ENCODE measurements at places on chromosomes 11 and 22. TPM values are rescaled to one million over a fixed set of nuclear protein-coding genes. Genes with fewer than 3 reads are reported as not detected.

DNA sequence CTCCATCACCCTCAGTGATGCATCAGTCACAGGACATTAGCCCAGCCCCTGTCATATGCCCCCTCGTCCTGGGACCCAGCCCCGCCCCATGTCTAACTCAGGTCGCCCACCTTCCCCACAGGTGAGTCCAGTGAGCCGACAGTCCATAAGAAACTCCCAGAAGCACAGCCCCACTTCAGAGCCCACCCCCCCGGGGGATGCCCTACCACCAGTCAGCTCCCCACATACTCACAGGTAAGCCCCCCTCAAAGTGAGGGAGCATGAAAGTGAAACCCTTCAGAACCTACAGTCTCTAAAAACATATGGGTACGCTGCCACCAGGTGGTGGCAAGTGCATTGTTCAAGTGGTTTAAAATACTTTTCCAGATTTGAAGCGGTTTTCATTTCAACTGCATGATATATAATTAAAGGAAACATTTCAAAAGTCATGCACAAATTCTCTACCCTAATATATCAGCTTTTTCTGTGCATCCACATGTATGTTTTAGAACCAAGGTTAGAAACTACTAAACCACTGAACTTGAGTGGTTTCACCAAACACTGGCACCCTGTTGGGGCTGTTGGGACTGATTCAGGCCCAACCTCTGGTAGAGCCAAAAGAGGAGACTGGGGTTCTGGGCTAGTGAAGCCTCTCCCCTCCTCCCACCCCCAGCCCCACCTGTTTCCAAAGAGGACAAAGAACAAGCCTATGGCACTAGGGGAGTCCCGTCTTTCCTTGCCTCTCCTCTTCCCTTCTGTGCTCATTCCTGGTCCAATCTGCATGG lies 17.3 kb downstream of the EPS8L2 start:
- H3K4me3 ChIP-seq, result no peak overlapping the region
- H3K4me1 ChIP-seq, result peaks cover 4% of the 10 kb centered on the region
- H3K27me3 ChIP-seq, result peaks cover 9% of the 10 kb centered on the region
- peak; percentile 68 for DNase-seq
- H3K27ac ChIP-seq, result no peak overlapping the region
- no peaks in the 10 kb centered on the region for H3K36me3 ChIP-seq

DNA sequence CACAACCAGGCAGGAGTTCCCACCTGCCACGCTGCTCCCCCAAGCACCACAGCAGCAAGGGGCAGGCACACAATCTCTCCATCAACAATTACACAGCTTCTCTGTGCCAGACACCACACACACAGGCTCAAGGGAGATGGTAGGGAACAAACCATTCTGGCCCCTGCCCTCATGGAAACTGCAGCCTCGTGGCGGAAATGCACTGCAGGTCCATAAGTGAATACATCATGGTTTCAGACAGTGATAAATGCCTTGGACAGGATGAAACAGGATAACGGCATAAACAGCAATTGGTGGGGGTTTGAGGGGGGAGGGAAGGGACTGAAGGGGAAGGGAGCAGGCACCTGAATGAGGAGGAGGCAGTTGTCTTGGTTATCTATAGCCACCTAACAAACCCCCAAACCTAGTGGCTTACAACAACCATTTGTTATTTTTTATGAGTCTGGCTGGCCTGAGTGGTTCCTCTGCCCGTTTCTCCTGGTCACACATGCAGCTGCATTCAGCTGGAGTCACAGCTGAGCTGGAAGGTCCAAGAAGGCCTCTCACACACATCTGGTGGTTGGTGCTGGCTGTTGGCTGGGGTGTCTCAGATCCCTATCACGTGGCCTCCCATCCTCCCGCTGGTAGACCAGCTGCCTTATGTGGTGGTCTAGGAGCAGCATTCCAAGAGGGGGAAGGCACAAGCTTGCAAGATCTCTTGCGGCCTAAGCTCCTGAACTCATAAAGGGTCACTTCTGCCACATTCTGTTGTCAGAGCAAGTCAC lies 15.0 kb upstream of the YWHAH start:
- peak; percentile 51 for DNase-seq
- no peak overlapping the region for H3K27ac ChIP-seq
- peaks cover 22% of the 10 kb centered on the region for H3K27me3 ChIP-seq
- no peaks in the 10 kb centered on the region for H3K4me1 ChIP-seq

Gene C11orf16
- not detected for total RNA-seq

DNA sequence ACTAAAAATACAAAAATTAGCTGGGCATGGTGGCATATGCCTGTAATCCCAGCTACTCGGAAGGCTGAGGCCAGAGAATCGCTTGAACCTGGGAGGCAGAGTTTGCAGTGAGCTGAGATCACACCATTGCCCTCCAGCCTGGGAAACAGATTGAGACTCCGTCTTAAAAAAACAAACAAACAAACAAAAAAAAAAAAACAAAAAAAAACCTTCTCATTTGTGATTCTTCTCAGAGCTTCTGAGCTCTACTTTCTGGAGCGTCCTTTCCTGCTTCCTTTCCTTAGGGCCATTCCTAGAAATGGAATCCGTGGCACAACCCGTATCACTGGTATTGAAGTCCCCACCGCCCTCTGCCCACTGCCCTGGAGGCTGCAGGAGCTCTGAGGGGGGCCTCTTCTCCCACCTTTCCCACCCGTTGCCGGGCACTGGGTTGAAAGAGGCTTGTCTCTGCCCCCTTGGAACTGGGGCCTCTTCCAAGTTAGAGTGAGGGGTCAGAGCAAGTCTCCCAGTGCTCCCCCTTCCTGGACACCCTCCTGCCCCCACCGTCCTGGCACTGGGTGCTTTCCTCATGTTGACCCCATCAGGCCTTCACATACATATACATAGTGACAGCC lies 2.0 kb upstream of the SHISA8 start:
- no peak overlapping the region for H3K4me3 ChIP-seq
- no peaks in the 10 kb centered on the region for H3K4me1 ChIP-seq
- H3K27me3 ChIP-seq, result peaks cover 57% of the 10 kb centered on the region
- no peaks in the 10 kb centered on the region for H3K36me3 ChIP-seq

DNA sequence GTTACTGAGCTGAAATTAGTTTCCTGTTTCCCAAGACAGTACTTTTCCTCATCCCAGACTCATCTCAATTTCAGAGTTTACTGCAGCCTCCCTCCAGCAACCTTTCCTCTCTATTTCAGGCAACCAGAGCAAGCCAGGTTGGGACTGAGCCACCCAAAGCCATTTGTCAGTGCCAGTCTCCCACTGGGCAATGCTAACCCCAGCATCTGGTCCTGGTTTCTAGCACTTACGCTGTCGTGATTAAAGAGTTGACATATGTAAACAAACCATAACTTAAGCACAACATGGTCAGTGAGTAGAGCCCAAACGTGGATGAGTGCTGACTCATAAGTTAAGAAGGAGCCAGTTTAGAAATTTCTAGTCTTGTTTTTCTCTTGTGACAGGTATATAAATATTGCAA lies 119.6 kb upstream of the BLID start:
- DNase-seq, result peak; percentile 96
- no peak overlapping the region for H3K4me3 ChIP-seq
- H3K27me3 ChIP-seq, result no peaks in the 10 kb centered on the region
- H3K4me1 ChIP-seq, result peaks cover 9% of the 10 kb centered on the region
- H3K27ac ChIP-seq, result peak overlapping the region; percentile 88

GRCh38 chr11:17415523-17416104 lies 27.2 kb upstream of the KCNJ11 start:
- no peaks in the 10 kb centered on the region for H3K4me1 ChIP-seq
- no peak overlapping the region for H3K27ac ChIP-seq
- no peak overlapping the region for H3K4me3 ChIP-seq

- no peaks in the 10 kb centered on the region for H3K36me3 ChIP-seq
- H3K27ac ChIP-seq, result no peak overlapping the region
- H3K4me1 ChIP-seq, result no peaks in the 10 kb centered on the region
These were observed 798.1 kb upstream of the LRRC4C start for GRCh38 chr11:42257534-42257933.

DNA sequence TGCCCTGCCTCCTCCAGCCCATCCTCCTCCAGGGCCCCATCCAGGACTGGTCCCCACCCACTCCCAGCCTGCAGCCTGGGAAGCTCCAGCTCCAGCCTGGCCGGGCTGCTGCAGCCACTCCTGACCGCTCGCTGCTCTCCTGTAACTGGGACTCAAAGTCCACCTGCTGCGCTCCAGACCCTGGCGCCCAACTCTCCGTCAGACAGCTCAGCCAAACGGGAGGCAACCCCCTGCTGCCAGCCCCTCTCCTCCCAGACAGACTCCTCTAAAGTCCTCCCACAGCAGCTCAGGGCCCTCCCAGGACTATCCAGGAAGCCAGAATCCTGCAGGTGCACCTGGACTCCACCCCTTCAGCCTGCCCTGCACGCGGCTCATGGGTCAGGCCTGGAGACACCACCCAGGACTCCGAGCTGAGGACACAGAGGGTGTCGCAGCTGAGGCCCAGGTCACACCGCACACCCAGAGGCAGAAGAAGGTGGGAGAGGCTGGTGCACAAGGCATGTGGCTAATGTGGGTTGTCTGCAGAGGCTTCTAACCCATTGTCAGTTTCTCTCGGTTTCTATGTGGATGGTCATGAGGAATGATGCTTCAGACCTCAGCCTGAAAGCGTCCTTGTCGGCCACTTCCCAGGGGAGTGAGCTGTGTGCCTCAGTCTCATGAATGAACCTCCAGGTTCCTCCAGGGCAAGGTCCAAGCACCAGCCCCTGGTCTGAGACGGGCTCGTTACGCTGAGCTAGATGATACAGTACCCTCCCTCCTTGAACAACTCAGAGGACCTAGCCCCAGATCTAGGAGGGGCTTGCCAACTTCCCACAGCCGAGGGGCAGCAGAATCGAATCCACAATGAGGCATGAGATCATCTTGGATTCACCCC lies 1514.8 kb downstream of the TBC1D22A start:
- no peaks in the 10 kb centered on the region for H3K27me3 ChIP-seq
- no peaks in the 10 kb centered on the region for H3K36me3 ChIP-seq
- no peak for DNase-seq
- no peaks in the 10 kb centered on the region for H3K4me1 ChIP-seq
- no peak overlapping the region for H3K4me3 ChIP-seq

DNA sequence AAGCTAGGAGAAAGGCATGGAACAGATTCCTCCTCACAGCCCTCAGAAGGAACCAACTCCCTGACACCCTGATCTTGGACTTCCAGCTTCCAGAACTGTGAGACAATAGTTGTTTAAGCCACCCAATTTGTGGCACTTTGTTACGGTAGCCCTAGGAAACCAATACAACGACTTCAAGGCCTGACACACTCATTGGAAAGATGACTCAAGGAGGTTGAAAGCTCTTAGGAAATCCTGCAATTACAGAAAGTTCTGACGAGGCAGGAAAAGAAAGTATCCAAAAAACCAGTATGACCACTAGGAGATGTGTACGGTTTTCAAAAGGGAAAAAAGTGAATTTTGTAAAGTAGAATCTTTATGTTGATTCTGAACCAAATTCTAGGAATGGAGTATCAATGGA lies 161.4 kb downstream of the SWAP70 start:
- no peak overlapping the region for H3K4me3 ChIP-seq
- H3K27me3 ChIP-seq, result no peaks in the 10 kb centered on the region
- H3K4me1 ChIP-seq, result peaks cover 12% of the 10 kb centered on the region
- H3K27ac ChIP-seq, result no peak overlapping the region

Gene KCNJ4
- not detected for total RNA-seq

- peak overlapping the region; percentile 71 for H3K27ac ChIP-seq
- H3K4me3 ChIP-seq, result no peak overlapping the region
- peaks cover 12% of the 10 kb centered on the region for H3K4me1 ChIP-seq
- H3K36me3 ChIP-seq, result peaks cover 2% of the 10 kb centered on the region
- no peaks in the 10 kb centered on the region for H3K27me3 ChIP-seq
These were observed 388.4 kb downstream of the SOX6 start for GRCh38 chr11:15967966-15968365.

DNA sequence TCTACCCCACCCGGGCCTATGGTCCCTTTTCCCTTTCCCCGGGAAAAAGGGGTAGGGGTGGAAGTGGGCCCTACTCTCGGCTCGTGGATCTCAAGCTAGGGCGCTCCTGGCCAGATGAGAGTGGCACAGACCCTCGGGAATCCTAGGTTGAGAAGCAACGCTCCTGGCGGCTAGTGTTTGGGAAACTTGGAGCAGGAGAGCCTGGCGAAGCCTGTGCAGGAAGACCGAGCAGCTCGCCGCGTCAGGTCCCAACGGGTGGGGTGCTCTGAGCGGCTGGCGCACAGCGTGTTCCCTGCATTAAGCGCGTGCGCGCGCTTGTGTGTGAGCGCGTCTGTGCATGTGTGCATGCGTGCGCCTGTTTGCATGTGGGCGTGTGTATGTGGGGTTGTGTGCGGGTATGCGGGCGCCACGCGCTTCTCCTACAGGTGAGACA lies 7.1 kb upstream of the FLI1 start:
- H3K4me3 ChIP-seq, result peak overlapping the region; percentile 1
- DNase-seq, result peak; percentile 50
- peaks cover 2% of the 10 kb centered on the region for H3K4me1 ChIP-seq
- H3K27ac ChIP-seq, result no peak overlapping the region
- peaks cover 94% of the 10 kb centered on the region for H3K27me3 ChIP-seq
- H3K36me3 ChIP-seq, result no peaks in the 10 kb centered on the region

- H3K4me1 ChIP-seq, result no peaks in the 10 kb centered on the region
- peaks cover 44% of the 10 kb centered on the region for H3K27me3 ChIP-seq
- DNase-seq, result no peak
- H3K27ac ChIP-seq, result no peak overlapping the region
- no peak overlapping the region for H3K4me3 ChIP-seq
These were observed 75.7 kb upstream of the E2F8 start for GRCh38 chr11:19316434-19316833.

Gene IL18BP
- total RNA-seq, result 0.83 TPM

Gene UBASH3B
- 48.0 TPM for total RNA-seq

DNA sequence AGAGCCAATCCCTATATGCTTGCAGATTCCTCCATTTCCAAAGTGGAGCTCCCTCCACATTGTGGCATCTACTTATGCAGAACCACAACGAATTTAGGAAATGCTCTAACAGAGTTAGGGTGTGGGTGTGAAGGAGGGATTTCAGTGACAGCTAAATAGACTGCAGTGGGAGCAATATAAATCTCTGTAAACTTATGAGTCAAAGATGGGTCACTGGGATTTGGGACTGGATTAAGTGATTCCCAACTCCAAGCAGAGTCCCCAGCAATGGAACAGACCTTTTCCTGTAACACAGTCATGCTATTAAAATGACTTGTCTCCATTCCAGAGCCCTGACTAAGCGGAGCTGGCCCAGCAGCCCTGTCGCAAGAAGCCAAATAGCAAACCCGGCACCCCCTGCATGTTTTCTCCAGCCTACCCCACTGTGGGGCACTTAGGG lies 36.6 kb downstream of the RPL27A start:
- peak; percentile 96 for DNase-seq
- no peak overlapping the region for H3K4me3 ChIP-seq
- no peaks in the 10 kb centered on the region for H3K27me3 ChIP-seq
- H3K27ac ChIP-seq, result peak overlapping the region; percentile 99
- H3K4me1 ChIP-seq, result peaks cover 62% of the 10 kb centered on the region

DNA sequence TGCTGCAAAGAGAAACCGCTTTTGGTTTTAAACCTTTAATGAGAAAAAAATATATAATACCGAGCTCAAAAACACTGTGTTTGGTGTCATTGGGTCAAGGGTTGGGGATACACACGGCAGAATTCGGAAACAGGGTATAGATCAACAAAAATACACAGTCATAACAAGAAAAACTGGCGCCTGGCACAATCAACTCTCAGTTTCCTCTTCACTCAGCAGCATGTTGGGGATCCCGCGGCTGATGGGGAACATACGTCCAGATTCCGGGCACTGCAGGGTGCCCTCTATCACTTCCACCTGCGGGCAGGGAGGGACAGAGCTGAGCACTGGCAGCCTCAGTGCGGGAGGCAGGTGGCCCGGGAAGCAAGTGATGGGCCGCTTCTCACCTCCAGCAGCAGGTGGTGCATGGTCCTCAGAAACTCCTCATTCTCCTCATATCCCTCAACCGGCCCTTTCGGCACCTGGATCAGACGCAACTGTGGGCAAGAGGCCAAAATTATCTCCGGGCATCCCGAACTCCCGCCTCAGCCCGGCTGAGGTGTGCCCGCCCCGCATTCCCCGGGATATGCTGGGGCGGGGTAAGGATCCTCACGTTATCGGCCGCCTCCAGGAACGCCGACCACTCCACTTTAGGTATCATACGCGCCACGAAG lies 561 bp downstream of the TRMT112 start:
- H3K27ac ChIP-seq, result peak overlapping the region; percentile 70
- no peak for DNase-seq
- H3K4me3 ChIP-seq, result peak overlapping the region; percentile 67
- H3K27me3 ChIP-seq, result no peaks in the 10 kb centered on the region

All from IMR-90 (cell line).